EL (cell line): ENCODE measurements at places on chromosomes 11 and 22.

DNA sequence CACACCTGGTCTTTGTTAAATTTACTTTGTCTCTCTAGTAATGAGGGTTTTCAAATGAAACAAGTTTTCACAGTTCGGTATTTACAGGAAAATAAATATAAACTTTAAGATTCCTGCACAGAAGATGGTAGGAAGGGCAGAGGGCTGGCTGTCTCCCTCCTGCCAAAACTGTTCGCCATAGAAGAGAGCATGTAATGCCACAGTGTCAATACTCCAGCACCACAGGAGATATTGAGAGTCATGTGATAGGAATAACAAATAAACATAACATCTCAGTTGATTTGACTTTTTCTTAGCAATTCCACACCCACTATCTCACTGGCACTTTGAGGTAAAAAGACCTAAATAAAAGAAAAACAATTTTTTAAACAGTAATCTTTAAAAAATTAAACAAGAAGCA lies 100.9 kb downstream of the MRTFA start:
- DNase-seq: no peak

GRCh38 chr11:76623884-76624419 lies 46.6 kb downstream of the LRRC32 start:
- DNase-seq: no peak

GRCh38 chr11:48014917-48015316 lies 34.6 kb downstream of the PTPRJ start:
- DNase-seq: no peak

DNA sequence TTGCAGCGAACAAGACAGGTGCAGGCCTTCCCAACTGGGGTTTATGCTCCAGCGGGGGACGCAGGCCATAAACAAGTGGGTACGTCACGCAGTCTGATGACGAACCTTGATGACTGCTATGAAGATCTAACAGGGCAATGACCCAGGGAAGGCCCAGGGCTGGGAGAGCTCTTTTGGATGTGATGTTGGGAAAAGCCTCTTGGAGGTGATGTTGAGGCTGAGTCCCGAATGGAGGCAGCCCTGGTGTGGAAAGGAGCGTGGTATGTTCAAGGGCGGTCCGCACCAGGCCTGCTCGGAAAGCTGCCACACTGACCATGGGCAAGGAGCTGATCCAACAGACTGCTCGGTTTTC lies 5.8 kb downstream of the FADS2 start:
- DNase-seq: no peak

- DNase-seq: peak; percentile 63
Measured at GRCh38 chr11:3855808-3856491, 486 bp downstream of the STIM1 start.

DNA sequence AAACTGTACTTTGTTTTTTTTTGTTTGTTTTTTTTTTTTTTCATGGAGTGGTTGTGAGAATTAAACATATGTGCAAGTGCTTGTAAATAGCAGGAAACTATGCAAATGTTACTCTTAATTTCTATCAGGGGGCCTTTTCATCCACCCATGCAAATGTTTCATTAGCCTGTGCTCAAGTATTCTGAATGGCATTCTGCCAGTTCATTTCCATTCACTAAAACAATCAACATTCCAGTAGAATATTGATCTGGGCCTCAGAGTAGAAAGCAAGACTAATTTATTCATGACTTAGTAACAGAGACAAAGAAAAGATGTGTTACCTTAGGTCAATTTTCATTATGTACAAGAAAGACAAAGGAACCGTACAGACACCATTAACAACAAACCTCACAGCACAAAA lies 971.4 kb downstream of the DLG2 start:
- no peak for DNase-seq

DNA sequence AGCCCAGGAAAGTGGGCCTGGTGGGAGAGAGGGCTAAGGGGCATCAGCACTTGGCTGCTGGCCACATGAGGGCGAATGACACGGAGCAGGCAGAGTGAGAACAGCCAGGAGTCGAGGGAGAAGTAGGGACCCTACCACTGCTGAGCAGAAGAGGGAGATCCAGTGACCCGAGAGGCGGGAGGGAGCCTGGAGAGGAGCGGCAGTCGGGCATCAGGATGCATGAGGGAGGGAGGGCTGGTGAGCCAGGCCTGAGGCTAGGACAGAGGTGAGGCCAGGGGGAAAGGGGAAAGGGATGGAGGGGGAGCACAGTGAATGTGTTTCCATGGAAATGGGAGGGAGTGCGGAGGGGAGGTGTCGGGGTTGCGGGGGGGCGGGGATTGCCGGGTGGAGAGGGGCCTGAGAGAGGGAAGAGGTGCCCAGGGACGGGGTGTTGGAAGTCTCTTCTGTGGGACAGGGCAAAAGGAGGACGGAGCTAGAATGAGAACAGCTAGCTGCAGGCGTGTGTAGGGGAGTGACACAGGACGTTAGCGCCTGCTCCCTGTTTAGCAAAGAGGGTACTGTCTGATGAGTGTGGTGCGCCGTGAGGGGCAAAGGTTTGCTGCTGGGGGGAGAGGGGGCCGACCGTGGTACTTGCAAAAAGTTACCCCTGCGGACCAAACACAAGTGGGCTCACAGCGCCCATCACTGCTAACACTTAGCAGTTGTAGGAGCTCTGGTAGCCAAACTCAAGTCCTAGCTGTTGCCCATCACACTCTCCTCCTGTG lies 37.1 kb upstream of the WNT11 start:
- no peak for DNase-seq

DNA sequence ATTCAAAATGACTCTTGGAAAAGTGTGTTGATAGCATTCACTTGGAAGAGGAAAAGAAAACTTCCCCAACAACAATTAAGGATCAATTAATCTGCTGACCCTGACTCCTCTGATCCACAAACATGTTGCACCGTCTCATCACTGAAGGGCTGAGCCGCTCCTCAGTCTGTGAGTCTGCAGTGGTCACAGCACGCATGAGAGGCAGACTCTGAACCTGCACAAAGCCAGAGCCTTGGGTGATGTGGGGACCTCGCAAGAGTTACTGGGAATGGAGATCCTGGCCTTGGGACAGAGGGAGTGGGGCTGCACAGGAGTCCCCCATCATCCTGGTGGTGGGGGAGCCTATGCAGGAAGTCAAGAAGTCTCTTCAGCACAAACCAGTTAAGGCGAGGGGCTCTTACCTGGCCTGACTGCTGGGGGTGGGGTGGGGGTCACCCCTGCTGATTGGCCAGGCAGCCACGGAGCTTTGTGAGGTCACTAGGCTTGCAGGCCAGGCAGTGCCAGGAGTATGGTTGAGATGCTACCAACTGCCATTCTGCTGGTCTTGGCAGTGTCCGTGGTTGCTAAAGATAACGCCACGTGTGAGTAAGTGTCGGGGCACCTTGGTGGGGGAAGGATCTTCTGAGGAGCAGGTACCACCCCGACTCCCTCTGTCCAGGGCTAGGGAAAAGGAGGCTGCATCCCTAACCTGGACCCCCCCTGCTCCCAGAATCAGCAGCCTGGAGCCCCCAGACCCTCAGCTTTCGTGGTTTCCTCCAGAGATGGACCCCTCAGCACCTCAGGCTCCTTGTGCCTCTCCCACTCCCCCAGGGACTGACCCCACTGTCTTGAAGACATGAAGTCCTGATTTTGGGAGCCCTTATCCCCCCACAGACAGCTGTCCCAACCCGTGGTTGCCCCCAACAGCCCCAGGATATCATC lies at the start of gene ACR:
Gene ACR (plus strand): TSS at position 477 of the 921 bp plus-strand sequence. CDS start 32 bp downstream, at position 509.
- DNase-seq: no peak

DNA sequence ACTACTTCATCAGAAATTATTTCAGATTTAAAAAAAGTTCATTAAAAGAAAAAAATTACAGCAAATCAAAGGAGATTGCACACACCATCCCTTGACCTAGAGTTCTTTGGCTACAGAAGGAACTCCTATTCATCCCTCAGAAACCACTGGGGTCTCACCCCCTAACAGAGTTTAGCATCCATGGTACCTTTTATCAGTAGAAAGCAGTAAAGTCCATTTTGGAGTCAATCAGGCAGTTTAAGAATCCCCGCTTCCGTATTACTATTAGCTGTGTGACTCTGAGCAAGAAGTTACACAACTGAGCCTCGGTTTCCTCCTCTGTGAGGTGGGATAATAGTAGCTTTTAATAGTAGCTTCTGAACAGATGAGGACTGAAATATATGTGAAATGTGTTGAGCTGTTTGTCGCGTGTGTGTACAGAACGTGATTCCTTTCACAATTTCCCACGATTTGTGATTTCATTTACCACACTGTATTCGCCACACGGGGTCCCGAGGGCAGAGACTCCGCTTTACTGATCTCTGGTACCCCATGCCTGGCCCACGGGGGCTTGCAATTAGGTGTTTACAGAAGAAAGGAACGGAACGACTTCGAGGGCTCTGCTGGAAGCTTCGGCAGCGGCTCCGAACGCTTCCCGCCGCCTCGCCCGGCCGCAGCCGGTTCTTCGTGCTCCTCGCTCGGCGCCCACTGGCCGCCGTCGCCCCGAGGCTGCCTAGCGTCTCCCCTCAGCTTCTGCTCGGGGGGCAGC lies 72.5 kb upstream of the ZBED5 start:
- DNase-seq: no peak

- DNase-seq: peak; percentile 81
Measured at GRCh38 chr11:73242251-73243092, 24.4 kb downstream of the P2RY2 start.

GRCh38 chr11:34976496-34977088 lies 60.2 kb downstream of the PDHX start:
- no peak for DNase-seq

DNA sequence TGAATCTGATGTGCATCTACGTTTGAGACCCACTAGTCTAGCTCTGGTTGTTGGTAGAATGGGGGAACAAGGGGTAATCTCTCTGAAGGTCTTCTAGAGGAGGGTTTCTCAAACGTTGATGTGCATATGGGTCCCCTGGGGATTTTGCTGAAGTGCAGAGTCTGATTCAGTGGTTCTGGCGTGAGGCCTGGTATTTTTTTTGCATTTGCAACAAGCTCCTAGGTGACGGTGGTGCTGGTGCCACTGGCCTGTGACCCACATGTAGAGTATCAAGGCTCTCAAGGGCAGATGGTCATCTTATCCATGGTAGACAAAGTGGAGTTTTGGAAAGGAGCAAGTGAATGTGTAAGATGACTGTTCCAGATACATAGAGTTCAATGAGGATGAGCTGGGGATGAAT lies 97.1 kb downstream of the CEP164 start:
- no peak for DNase-seq

- DNase-seq: peak; percentile 62
Measured at GRCh38 chr22:42169055-42169469, 38.5 kb upstream of the CYP2D6 start.
